Fibroblast of pulmonary artery (primary cell): ENCODE measurements at places on chromosomes 2 and 18.

DNA sequence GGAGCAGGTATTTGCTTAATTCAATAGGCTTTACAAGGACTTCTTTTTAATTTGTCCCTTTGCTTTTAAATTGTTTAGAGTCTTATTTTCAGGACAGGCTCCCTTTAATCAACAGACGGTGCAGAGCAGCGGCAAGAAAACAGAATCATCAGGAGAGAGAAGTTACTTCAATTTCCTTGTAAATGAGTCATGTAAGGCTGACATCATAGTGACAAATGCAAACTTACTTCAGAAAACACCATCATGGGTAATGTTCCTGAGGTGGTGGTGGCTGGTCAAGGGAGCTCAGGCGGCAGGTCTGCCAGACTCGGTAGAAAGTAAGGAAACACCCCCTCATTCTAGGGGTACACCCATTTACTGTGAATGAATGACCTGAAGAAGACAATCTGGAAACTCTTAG, 395.1 kb downstream of the FBXO15 start:
- DNase-seq: peak; percentile 73

- DNase-seq: peak; percentile 49
Observed at GRCh38 chr2:162090109-162090508, 16.1 kb upstream of the DPP4 start.

GRCh38 chr18:68803356-68803755, 5.5 kb downstream of the CCDC102B start:
- DNase-seq: peak; percentile 93

DNA sequence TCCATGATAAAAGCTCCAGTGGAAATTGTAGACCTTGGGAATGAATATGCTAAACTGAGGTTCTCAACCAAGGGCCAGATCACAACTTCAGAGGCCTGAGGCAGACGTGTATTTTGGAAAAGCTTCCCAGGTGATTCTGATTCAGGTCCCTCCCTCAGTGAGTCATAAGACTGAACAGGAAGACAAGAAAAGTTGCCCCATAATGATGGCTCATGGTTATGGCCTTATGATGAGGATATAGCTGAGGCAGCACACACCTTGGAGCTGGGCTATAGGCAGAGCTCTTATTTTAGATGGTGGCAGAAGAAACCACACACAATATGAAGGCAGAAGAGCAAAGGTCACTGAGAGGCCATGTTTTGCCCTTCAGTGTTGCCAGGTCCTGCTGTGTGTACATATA, 9.6 kb downstream of the ANTXR1 start:
- no peak for DNase-seq

GRCh38 chr2:189287982-189288521, 108.5 kb upstream of the COL5A2 start:
- DNase-seq: peak; percentile 91

DNA sequence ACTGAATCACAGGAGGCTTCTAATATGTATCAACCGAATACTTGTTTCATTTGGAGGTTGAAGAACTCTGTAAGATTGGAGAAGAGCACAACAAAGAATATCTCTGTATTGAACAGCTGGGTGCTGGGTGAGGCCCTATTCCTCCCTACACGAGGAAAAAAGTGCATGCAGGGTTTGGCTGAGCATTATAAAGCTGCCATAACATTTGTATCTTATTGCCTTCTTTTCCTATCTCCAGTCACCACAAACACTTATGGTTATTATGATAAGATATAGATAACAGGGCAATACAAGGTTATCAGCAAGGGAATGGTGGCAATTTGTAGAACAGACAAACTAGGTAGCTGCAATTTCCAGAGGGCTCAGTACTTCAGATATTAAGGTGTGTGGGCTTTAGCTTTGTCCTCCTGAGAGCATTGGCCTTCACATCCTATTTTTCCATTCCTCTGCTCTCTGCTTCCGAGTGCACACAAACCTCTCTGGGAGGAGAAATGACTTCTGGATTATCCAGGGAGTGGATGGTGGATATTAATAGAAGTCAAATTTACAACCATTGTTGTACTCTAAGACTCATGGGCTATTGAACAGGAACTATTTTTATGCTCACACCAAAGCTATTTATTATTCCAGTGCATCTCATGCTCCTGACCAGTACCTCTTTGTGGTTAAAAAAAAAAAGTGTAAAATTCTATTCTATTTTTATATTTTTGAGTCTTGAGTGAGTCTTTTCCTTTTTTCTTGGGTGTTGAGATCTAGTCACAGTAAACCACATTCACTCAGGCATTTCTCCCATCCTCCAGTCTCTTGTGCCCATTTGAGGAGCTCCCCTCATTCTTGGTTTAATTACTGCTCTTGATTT, 248.4 kb downstream of the ETAA1 start:
- no peak for DNase-seq

GRCh38 chr2:218733171-218734021, 22.8 kb downstream of the TTLL4 start:
- peak; percentile 96 for DNase-seq

GRCh38 chr2:72579591-72580180, 246.1 kb downstream of the EXOC6B start:
- DNase-seq: peak; percentile 76

DNA sequence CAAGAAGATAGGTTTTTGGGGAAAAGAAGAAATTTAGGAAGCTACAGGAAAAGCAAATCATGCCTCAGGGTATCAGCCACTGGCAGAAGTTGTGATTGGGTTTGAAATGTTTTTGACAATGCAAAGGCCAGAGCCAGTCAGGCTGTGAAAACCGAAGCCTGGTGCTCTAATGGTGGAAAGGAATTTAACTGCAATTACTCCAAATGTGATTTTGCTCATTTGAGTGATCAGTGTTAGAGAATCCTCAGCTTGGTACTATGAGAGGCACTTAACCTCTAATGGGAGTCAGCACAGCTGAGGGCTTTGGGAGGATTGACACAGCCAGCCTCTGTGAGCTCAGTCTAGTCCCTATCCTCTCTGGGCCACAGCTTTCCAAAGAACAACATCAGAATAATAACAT, 176.5 kb downstream of the LRRTM1 start:
- DNase-seq: no peak

DNA sequence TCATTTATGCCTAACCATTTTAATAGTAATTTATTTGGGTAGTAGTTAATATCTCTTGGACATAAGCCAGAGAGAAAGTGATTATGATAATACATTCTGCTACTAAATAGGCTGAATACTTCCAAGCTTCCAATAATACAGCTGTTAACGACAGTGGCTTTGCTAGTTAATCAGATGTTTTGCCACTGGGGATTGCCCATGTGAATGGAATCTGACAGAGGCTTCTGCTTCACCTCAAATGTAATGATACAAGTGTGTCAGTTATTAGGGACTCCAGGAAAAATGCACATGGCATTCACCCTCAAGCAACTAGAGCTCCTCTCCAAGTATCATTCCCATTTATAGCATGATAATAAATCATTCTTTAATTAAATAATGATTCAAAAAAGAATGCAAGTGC, 185.0 kb upstream of the TMEFF2 start:
- no peak for DNase-seq

DNA sequence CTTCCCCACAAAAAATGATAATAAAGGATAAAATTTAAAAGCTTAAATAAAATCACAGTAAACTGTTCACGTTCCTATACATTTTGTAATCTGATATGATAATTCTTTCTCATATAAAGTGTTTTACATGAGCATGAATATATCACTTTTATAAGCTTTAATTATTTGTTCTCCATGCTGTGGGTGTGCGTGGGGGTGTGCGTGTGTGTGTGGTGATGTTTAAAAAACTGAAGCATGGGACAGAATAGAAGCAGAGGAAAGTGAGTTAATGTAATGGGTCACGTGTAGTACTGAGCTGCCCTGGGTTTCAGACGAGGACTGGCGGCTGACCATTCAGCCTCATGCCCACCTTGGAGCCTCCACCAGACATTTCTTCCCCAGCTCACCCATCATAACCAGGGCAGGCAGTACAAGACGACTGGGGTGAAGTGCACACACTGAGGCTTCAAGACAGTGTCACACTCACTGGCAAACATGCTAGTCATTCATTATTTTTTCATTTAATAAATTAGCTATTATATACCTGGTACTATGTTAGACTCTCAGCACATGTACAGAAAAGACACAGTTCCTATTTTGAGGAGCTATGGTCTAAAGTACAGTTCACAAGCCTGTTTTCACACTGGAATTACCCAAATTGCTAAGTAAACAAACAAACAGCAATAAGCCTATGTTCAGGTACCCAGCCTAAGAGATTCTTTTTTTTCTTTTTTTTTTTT, 97.2 kb upstream of the LPIN2 start:
- DNase-seq: no peak

DNA sequence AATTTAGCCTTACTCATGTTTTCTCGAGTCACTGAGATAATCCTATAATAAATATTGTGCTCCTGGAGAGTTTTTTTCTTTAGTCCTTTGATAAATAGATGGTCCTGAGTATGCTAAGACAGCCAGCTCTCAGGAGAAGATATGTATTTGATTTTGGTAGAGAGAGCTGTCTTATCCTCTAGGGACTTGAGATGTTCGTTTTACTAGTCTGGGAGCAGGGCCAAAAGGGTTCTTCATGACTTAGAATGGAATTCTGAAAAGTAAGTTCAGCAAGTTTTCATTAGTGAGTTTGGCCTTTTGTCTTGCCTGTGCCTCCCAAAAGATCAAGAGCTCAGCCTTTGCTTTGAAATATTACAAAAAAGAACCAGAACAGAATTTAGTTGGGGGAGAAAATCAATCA, 246.7 kb downstream of the BABAM2 start:
- peak; percentile 84 for DNase-seq

DNA sequence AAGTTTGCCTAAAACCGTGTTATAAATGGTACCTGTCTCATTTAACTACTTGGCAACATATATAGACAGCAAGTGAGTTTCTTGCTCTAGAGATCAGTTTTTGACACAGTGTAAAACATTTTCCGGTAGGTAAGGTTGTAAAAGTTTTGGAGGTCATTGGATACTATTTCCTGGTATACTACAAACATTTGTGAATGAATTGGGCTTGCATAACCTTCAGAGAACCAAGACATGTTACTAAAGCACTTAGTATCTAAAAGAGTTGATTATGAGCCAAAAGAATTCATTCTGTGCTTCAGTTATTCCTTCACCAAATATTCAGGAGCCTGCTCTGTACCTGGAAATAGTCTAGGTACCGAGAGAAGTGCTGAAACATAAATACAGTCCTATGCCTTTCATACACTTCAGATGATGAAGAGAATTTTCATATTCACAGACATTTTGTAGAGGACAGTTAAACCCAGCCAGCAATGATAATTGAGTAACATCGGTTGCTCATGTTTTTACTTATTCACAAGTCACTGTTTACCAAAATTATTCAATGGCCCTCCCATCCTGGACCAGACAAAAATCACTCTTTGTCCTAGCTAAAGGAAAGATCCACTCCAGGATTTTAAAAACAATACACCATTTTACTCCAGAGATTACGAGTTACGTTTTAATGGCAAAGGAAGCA, 319.4 kb upstream of the RBMS1 start:
- no peak for DNase-seq

- DNase-seq: peak; percentile 15
Observed at GRCh38 chr2:10185046-10185445, 62.5 kb downstream of the RRM2 start.

DNA sequence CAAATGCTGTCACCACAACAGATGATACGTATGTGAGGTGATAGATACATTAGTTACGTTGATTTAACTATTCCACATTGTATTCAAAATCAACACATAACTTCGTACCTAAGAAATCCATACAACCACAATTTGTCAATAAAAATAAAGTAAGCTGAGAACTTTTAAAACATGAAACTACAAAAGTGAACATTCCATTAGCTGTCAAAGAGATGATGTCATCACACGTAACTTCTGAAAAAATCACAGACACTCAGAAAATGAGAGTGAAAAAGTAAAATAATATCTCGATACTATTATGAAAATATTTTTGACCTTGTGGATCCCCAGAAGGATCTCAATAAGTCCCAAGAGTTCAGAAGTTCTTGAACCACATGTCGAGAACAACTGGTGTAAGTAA, 161.6 kb upstream of the GALNT13 start:
- DNase-seq: no peak

GRCh38 chr18:54184836-54185235, 39.6 kb downstream of the MBD2 start:
- no peak for DNase-seq

DNA sequence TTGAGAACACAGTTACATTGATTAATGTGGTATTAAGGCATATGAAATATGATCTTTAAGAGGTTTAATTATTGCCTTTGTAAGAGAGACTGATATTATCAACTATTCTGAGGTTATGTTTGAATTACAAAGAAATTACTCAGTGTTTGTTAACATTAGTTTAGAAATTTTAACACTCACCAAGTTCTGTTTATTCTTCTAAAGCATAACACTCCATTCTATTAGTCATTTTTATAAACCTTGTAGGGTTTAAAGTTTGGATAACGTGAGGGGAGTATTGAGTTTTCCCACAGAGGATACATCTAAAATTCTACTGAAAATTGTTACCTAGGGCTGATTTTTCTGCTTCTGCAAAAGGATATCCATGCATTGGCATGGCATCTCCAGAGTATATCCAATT, 7.7 kb downstream of the CCDC178 start:
- no peak for DNase-seq

DNA sequence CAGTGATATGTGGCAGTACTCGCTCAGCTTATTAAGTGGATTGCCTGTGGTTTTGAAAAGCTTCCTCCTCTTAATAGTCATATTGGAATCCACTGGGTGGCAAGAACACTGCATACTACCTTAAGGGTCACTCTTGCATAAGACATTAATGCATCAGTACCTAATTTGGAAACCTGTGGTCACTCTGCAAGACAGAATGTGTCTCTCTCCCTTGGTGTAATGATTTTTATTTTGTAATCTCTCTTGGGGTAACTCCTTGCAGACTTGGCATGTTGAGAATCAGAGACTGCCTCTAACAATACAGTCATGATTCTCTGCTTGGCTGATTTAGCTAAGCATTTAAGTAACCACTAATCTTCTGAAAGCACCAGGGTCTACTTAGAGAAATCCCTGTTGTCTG, 33.0 kb upstream of the IER3IP1 start:
- no peak for DNase-seq

GRCh38 chr2:38806015-38806732, 28.2 kb downstream of the GEMIN6 start:
- DNase-seq: no peak

DNA sequence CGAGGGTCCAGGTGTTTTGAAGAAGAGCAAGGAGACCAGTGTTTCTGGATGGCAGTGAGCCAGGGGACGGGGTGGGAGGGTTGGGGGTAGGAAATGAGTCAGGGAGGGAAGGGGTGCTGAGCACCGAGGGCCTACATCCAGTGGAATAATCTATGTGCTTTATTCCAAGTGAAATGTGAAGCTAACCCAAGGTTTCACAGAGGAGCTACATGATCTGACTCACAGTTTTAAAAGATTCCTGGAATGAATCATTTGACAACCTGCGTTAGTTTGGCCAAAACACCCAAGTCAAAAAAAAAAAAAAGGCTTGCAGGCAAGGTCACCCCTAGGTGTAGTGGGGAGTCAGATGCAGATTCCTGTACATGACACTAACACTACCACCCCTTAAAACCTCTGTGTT, 419.7 kb upstream of the MEX3C start:
- peak; percentile 64 for DNase-seq

DNA sequence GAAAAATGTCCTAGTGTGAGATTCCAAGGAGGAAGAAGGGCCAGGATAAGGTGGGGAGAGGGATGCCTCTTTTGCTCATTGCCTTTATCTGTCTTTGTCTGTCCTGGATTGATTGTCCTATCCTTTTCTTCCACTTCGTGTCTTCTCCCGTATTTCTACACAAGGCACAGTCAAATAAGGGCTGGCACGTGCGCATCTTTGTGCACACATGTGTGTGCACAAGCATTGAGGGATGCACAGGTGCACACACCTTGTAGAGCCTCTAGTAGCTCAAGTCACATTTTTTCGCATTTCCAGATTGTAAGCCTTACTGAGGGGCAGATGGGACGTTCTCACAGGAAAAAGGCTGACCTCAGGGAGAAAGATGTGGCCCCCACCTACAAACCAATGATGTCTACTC, 170.2 kb upstream of the TNP1 start:
- DNase-seq: no peak
